ENCODE measurements at places on chromosomes 2 and 18. TPM values are rescaled to one million over a fixed set of nuclear protein-coding genes. Genes with fewer than 3 reads are reported as not detected.

DNA sequence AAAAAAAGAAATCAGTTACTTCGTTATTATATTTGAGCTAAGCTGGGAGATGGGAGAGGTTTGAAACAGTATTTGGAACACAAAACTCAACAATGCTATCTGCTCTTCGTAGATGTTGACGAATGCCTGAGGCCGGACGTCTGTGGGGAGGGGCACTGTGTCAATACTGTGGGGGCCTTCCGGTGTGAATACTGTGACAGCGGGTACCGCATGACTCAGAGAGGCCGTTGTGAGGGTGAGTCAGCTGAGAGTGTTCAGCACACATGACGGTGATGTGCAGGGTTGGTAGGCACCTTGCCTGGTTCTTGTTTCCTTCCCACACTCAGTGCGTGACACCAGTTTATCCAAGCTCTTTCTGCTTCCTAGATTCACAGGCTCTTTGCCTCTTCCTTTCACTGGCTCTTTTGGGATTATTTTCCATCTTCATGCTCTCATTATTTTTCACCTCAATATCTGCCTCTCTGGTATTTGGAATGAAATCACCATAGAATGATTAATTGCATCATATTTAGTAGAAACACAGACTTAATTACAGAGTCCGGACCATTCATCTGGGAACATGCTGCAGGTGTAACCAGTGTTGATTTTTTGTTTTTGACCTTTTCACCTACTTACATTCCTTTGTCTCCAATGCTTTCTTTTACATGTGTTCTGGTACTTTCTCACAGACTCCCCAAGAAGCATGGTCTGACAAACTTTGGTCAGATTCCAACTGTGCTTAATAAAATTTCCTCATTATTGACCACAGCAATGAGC, 200.6 kb upstream of the RASGRP3 start:
- no peak for DNase-seq

DNA sequence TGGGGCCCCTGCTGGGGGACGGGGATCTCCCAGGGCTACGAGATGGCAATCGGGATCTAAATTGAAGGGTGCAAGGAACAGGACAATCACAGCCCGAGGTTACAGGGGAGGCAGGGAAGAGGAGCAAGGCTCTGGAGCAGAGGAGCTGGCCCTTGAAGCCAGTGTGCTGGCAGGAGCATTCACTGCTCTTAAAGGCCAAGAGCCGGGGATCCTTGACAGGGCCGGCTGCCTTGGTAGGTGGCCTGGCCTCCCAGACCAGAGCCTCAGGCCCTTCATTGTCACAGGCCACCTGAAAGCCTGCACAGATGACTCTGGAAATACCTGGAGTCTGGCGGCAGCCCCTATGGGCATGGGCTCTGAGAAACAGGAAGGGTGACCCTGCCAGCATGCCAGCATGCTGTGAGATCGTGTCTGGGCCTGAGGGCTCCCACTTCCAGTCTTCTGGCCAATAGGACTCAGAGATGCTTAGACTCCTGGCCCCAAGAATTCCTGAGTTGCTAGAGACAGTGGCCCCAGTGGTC, 38.7 kb downstream of the PDIA6 start:
- DNase-seq = no peak

DNA sequence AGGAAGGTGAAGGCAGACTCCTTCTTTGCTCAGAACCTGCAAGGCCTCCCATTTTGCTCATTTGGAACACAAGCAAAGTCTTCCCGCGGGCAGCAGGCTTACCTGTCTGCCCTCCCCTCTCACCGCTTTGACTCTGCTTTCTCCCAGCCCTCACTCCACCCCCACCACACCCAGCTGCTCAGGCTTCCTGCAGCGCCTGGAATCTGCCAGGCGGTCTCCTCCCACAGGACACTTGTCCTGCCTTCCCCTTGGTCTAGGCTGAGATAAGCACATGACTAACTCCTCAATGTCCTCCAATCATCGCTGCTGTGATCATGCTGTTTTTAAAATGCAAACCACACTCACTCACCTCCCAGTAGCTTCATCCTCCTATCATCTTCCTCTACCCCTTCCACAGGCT, 430.0 kb downstream of the ZNF516 start:
- no peak for DNase-seq

DNA sequence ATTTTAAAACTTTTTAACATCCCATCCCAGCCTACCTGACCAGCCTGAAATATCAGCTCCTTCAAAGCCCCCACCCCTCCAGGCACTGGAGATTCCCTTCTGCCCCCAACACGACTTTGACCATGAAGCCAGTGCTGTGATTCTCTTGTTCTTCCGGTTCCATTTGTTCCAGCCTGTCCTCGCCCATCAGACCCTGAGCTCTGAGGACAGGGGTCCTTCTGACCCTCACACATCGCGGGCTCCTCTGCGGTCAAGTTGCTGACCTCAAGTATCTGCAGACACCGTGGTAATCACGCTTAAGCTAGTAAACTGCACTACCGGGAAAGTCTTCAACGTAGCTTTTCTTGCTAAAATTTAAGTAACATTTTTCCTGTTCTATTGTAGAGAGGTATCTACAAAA, 282.2 kb upstream of the SALL3 start:
- no peak for DNase-seq

DNA sequence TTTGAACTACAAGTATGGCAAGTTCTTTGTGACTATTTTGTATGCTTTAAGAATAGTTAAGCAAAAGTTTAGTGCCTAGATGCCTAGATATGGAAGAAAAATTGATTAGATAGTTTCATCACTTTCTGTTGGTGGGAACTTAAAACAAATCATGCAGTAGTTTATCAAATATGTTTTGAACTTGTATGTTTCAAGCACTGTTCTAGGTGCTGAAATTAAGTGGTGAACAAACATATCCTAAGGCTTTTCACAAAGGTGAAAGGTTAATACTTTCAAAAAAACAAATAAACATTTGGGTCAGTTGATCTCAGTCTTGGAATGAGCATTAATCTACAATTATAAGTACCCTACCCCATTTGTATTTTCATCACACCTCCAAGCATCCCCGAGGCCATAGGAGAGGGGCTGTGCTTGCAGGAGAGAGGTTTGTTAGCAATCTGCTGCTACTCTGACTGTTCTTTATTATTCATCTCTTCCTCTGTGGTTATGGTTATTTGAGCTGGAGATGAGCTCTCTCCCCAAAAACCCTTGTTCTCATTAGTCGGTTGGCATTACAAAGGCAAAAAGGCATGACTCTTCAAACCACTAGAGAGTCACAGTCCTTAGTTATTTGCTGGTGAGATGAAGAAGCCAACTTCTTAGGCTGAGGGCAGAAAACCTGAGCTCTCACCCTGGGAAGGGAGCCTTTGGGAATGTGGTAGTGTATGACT, 103.9 kb upstream of the FHL2 start:
- no peak for DNase-seq

The SIX3 gene
- not detected for total RNA-seq

DNA sequence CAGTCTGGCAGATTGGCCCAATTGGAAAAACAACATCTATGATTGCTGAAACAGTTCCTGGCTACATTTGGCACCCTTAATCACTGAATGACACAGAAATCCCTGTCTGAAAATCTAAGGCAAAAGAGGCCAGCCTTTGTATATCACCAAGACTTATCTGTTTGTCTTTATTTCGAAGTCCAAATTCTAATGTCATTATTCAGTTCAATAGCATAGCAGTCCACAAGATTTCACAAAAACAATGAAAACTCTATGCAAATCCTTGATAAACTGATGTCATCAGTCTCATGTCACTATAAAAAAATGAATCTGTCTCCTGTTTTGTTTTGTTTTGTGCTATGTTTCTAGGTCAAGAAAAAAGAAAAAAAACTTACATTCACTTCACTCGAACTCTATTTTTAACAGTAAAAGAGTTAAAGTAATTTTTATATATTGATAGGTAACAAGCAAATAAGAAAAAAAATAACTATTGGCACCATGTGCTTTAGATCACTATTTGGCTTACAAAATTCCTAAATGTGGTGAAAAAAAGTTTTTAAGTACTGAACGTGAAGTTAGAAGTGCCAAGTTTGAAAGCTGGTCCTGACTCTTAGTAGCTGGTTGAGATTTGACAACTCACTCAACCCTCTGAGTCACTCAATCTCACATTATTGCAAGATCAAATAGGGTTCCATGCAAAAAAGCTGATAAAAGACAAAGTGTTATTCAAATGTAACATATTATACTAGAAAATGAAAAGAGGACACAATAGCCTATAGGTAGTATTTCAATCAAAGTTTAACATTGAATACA, 359.3 kb downstream of the IRS1 start:
- no peak for DNase-seq

DNA sequence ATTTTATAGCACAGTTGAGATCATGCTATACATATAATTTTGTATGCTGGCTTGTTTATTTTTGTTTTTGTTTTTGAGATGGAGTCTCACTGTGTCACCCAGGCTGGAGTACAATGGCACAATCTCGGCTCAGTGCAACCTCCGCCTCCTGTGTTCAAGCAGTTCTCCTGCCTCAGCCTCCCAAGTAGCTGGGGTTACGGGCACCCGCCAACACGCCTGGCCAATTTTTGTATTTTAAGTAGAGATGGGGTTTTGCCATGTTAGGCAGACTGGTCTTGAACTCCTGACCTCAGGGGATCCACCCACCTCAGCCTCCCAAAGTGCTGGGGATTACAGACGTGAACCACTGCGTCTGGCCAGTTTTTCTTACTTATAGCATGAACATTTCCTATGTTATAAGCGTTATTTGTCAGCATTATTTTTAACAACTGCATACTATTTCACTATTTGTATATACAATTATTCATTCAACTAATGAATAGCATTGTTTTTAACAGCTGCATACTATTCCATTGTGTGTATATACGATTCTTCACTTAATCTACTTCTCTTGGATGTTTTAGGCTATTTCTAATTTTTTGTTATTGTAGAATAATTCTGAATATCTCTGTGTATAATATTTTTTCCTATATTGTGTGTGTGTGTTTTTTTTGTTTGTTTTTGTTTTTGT, 3.5 kb downstream of the EHD3 start:
- DNase-seq = no peak

The POTEJ gene
- not detected for total RNA-seq

The IL1R1 gene
- 59.8 TPM for total RNA-seq

DNA sequence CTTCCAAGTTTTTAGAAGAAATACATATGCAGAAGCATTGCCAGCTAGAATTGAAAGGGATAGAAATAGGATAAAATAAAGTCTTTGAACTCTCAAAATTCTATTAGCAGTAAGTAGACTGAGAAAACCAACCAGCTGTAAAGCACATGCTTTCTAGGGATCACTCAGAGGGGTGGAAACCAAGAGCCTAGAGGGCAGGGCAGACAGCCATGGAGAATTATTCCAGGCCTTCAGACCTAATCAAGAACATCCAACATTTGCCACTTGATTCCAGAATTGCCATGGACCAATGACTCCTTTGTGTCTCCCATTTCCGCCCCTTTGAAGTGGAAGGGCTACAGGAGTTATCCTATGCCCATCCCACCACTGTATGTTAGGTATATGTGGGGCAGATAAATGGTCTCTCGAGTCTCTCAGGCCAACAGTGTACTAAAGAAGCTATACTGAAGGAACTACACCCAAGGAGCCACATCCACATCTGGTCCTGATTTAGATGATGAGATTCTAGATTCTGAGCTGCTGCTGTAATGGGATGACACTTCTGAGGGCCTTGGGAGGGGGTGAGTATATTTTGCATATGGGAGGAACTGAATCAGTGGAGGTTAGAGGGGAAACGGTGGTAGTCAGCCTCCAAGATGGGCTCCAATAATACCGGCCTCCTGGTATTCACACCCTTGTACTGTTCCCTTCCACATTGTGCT, 4.0 kb downstream of the FARSB start:
- no peak for DNase-seq

DNA sequence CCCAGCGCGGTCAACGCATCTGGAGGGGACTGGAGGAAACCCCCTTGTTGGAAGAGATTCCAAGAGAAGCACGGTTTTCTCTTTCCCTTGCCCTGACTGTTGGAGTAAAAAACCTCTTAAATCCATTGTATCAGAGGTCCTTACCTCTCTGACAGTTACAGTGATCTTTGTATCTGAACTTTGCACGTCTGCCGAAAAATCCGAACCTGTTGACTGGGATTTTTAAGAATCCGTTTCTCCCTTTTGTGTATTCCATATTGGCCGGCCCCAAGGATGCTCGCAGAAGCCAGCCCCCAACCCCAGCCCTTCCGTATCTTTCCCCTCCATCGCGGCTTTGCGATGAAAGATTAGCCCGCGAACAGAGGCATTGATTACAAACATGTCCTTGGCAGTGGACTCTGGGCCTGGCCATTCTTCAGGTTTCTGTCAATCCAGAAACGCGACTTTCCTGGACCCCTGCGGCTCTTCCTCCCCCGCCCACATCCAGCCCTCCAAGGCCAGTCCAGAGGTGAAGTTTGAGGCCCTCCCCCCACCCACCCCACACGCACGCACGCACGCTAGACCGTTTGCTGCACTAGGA, 4.6 kb upstream of the DLX1 start:
- no peak for DNase-seq

The RGPD4 gene
- total RNA-seq = 0.18 TPM

GRCh38 chr2:57552885-57553284, 493.7 kb upstream of the VRK2 start:
- DNase-seq = no peak

DNA sequence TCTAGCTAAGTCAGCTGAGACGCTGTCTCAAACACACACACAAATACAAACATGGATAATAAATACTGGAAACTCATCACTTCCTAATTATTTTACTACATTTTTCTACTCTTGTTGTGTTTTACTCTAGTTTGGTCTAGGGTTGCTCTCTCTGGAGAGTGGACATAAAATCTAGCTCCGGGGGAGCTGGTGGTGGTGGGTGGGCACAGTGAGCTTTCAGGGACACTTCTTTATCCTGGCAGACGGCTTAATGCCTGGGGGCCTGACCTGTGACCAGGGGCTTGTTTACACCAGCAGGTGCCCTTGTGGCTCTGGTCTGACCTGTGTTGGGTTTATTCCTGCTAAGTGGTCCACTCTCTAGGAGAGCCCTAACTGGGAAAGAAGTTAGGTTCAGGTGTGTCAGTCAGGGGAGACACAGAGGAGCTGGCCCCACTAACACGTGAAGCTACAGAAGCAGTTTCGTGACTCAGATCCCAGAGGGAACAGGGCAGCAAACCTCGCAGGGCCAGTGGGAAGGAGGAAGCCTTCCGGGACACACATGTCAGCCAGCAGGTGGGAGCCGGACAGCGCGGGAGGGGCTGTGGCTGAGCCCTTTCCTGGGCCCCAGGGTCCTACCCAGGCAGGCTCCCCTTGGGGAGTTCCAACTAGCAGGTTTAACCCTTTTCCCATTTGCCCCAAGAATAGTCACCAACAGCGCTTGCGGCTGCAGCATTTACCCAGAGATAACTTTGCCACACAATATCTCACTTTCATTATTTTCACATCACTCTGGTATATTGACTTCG, 22.5 kb upstream of the BOK start:
- no peak for DNase-seq

The UGT1A6 gene
- not detected for total RNA-seq

The LONRF2 gene
- total RNA-seq = 0.26 TPM

The RAX gene
- not detected for total RNA-seq

The ARHGAP28 gene
- total RNA-seq = 22.8 TPM

The GALR1 gene
- total RNA-seq = not detected

GRCh38 chr2:51994123-51994763, 962.3 kb upstream of the NRXN1 start:
- no peak for DNase-seq

The CEBPZ gene
- 28.2 TPM for total RNA-seq

The DSG1 gene
- total RNA-seq = not detected

The CYRIA gene
- 2.8 TPM for total RNA-seq

GRCh38 chr2:10222-10875, 36.0 kb downstream of the FAM110C start:
- no peak for DNase-seq
